ENCODE measurements at places on chromosomes 11 and 22.

DNA sequence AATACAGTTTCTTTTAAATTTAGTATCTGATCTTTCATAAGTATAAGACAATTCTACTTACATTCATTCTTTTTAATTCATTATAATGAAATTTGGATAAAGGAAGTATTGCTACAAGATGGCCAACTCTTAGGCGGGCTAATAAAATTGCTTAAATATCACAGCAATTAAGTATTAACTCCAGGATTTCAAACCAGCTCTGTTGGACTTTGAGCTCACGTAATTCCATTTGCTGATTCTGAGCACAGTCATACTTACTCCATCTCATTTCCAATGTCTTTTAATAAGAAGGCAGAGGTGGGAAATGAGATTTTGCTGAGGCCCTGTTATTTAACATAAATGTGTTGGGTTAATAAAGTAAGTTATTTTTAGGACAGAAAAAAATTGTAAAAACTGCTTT lies 748.1 kb downstream of the KCNA4 start:
- no peak for DNase-seq

DNA sequence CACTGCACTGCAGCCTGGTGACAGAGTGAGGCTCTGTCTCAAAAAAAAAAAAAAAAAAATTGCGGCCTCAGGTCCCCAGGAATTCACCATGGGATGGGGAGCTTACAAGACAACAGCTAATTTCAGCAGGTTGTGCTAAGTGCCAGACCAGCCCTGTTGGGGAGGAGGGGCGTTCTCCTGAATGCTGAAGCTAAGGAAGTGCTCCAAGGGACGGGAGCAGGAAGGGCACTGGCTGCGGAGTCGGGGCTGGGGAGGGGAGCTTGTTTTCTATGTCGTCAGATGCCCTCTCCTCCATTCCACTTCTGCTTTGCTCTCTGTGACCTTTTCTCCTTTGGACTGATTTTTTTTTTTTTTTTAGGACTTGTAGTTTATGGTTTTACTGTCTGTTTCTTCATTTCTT lies 4.5 kb downstream of the ADAMTS15 start:
- DNase-seq: no peak

DNA sequence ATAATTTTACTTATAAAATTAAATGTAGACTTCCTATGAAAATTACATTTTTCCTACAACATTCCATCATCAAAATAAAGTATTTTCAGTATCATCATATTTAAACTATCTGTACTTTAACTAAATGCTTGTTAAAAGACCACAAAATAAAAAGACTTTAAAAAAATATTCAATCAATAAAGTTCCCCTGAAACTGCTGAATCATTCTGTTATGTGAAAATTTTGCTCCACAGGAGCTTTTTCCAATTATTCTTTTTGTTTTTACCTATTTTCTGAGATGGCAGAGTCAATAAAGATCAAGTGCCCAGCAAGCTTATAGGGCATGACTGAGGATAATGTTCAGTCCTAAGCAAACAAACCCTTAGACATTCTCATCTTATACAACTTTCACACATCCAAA lies 27.3 kb downstream of the ALKBH8 start:
- DNase-seq: no peak

DNA sequence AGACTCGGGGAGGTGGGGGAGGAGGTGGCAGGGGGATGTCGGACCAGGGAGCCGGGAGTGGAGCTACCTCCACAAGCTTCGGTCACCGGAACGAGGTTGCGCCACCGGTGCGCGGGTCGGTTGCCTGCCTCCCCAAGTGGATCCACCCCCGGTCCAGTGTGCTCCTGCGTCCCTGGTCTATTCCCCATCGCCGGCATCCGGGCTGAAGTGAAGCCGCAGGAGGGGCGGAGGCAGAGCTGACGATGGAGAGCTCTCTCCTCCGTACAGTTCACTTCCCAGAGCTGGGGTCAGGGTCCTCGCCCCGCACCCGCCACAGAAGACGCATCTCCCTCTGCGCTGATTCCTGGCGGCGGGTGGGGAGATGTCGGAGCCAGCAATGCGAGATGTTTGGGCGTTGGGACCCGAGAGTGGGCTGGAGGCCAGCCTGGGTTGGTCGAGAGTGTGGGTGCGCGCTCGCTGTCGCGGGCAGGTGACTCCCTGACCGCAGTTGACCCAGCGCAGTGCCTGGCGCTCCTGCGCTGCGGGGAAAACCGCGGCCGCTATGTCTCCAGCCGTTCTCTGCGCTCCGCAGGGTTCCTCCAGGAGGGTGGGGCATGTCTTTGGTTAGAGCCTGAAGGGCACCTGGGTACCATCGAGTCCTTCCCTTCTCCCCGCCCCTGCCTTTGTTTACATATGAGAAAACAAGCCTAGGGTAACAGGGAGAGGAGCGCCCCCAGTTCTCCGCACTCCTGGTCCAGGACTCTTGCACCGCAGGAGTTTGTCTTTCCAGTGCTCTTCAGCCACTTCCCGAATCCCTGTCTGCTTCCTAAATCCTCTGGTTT lies 1.7 kb downstream of the C11orf96 start:
- peak; percentile 78 for DNase-seq

GRCh38 chr11:31001427-31001826 lies 368.1 kb downstream of the DCDC1 start:
- DNase-seq: no peak

DNA sequence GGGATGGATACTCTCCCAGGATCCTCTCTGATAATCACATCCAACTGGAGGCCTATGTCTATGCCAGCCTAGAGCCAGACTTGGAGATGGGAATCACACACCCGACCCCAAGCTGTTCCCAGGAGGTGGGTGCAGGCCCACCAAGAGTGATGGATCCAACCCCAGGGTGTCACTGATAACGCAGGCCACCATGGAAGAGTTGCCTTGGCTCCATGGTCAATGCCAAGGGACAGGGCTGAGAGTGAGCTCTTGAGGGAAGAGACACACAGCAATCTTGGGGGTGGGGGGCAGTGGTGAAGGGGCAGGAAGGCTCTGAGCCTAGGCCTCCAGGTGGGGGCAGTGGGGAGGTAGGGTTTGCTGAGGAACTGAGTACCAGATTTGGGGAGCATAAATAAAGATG lies 16.9 kb downstream of the TUB start:
- no peak for DNase-seq

- no peak for DNase-seq
Observed at GRCh38 chr22:20531404-20532201, 24.2 kb downstream of the MED15 start.

- no peak for DNase-seq
Observed at GRCh38 chr11:33685082-33685481, 15.5 kb downstream of the C11orf91 start.

GRCh38 chr11:49533204-49533603 lies 324.8 kb upstream of the FOLH1 start:
- no peak for DNase-seq

GRCh38 chr11:78833237-78833636 lies 258.6 kb upstream of the NARS2 start:
- no peak for DNase-seq

DNA sequence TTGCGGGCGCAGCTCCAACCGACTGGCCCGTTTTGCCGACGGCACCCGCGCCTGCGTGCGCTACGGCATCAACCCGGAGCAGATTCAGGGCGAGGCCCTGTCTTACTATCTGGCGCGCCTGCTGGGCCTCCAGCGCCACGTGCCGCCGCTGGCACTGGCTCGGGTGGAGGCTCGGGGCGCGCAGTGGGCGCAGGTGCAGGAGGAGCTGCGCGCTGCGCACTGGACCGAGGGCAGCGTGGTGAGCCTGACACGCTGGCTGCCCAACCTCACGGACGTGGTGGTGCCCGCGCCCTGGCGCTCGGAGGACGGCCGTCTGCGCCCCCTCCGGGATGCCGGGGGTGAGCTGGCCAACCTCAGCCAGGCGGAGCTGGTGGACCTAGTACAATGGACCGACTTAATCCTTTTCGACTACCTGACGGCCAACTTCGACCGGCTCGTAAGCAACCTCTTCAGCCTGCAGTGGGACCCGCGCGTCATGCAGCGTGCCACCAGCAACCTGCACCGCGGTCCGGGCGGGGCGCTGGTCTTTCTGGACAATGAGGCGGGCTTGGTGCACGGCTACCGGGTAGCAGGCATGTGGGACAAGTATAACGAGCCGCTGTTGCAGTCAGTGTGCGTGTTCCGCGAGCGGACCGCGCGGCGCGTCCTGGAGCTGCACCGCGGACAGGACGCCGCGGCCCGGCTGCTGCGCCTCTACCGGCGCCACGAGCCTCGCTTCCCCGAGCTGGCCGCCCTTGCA lies 1.0 kb downstream of the FJX1 start:
- DNase-seq: peak; percentile 26

DNA sequence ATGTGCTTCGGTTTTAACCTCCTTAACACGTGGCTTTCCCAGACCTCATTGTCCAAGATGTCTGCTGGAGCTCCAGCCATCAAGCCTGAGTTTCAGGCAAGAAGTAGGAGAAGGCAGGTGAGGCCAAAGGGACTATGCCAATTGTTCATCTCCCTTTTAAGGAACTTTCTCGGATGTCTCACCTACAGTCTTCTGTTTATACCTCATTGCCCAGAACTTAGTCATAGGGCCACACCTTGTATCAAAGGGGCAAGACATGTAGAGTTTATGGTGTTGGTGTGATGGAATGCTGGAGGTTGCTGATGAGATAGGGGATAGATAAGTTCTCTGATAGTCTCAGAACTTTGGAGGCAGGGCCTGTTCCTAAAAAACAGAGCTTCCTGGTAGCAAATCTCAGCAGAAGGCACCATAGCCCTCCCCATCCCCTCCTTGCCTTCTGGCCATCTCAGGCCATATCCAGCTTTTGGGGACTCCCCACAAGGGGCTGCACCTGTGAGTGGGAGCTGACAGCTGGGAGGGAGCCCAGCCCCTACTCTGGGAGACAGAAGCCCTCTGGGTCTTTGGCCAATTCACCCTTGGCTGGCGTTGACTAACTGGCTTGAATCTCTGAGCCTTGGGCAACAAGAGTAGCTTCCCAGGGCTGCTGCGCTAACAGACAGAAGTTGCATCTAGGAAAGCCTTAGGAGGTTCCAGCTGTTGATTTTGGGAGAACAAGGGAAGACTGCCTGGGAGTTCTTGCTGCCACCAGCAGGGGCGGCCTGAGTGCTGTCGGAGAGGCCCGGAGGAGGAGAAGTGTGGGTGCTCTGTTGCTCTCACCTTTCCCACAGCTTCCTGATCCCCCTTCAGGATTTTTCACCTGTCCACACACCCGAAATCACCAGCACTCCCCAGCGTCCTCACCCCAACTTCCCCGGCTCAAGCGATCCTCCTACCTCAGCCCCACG lies 149.8 kb upstream of the THY1 start:
- no peak for DNase-seq

- DNase-seq: no peak
Observed at GRCh38 chr11:26909991-26910591, 83.8 kb upstream of the FIBIN start.

- DNase-seq: no peak
Observed at GRCh38 chr11:4704054-4704789, at the start of gene MMP26. TSS of gene MMP26 (plus strand) at chr11:4704784.

DNA sequence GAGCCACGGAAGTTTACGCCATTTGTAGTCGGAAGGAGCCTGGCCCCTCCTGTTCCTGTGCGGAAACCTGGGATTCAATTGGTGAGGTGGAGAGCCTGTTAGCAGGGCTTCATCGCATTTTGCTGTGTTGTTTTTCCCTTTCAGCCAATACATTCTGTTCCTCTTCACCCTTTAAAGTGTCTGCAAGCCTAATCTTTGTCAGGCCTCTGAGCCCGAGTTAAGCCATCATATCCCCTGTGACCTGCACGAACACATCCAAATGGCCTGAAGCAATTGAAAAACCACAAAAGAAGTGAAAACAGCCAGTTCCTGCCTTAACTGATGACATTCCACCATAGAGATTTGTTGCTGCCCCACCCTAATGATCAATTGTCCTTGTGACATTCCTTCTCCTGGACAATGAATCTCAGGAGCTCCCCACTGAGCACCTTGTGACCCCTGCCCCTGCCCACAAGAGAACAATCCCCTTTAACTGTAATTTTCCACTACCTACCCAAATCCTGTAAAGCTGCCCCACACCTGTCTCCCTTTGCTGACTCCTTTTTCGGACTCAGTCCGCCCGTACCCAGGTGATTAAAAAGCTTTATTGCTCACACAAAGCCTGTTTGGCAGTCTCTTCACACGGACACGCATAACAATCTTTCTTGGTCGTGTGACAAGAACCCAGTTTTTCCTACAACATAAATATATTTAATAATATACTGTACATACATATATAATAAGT lies 37.1 kb upstream of the MMP12 start:
- DNase-seq: no peak

DNA sequence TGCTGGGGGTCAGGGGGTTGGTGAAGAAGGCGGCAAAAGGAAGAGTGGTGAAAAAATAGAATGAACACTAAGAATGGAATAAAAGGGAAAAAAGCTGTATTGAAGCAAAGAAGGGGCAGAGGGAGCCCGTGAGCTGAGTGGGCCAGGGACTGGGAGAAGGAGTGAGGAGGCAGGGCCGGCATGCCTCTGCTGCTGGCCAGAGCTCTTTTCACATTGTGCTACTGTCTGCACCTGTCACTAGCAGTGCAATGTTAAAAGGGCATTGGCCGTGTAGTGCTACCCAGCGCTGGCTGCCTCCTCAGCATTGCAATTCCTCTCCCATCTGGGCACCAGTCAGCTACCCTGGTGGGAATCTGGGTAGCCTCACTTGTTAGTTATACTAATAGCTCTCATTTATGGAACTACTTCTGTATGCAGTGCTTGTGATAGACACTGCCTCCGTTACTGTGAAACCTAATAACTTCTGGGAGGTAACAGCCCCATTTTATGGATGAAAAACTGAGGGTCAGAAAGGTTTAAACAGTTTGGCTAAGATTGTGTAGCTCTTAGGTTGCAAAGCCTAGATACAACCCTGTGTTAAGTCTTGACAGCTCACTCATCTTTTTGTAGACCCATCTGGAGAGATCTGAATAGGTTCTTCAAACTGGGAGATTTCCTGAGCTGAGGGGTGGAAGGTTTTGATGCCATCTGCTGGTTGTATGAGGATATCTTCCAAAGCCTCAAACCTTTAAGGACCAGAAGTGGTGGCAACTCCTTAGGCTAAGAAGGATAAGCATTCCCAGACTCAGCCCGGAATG lies 8.5 kb downstream of the YPEL4 start:
- DNase-seq: no peak

DNA sequence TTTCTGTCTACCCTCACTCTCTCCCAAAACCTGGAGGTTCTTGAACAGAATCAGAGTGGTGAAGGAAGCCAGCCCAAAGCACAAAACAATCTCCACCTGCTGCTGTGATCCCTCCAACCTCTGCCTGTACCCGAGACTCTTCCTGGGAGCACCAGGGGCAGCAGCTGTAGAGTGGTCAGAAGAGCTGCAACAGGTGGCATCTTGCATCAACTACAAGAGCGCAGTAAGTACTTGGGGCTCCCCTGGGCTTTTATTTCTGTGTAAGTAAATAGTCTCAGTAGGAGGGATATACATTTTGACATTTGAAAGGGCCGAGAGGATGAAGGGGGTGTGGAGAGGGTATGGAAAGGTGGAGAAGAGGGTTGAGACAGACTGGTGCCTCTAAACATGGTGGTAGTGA lies 8.3 kb upstream of the UBQLNL start:
- no peak for DNase-seq

DNA sequence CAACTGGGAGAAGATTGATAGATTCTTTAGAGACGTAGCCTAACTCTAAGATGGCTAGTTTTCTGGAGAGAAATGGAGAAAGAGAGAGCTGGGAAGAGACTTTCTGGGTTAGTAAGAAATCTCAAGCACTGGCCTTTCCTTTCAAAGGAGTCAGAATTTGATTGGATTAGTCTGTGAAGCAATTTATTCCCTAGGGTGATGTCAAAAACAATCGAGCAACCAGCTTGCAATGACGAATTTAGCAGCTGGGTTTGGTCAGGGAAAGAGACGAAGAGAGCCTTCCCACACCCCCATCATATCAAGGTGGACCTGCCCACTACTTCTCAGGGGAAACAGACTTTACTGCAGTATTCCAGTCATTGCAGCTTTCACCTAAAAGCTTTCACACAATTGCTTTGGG lies 10.8 kb downstream of the KRTAP5-6 start:
- no peak for DNase-seq
